ENCODE measurements at places on chromosomes 1 and 21. TPM values are rescaled to one million over a fixed set of nuclear protein-coding genes. Genes with fewer than 3 reads are reported as not detected.

GRCh38 chr21:32119811-32120210 is 159.0 kb downstream of the MIS18A start:
- no peak for DNase-seq
- no peaks in the 10 kb centered on the region for H3K27me3 ChIP-seq
- no peak overlapping the region for H3K4me3 ChIP-seq
- peaks cover 3% of the 10 kb centered on the region for H3K4me1 ChIP-seq
- no peak overlapping the region for H3K27ac ChIP-seq

GRCh38 chr1:175314300-175314699 is 121.7 kb upstream of the KIAA0040 start:
- DNase-seq: no peak
- H3K27ac ChIP-seq: no peak overlapping the region
- H3K4me3 ChIP-seq: no peak overlapping the region
- no peaks in the 10 kb centered on the region for H3K4me1 ChIP-seq
- H3K27me3 ChIP-seq: peaks cover 12% of the 10 kb centered on the region

DNA sequence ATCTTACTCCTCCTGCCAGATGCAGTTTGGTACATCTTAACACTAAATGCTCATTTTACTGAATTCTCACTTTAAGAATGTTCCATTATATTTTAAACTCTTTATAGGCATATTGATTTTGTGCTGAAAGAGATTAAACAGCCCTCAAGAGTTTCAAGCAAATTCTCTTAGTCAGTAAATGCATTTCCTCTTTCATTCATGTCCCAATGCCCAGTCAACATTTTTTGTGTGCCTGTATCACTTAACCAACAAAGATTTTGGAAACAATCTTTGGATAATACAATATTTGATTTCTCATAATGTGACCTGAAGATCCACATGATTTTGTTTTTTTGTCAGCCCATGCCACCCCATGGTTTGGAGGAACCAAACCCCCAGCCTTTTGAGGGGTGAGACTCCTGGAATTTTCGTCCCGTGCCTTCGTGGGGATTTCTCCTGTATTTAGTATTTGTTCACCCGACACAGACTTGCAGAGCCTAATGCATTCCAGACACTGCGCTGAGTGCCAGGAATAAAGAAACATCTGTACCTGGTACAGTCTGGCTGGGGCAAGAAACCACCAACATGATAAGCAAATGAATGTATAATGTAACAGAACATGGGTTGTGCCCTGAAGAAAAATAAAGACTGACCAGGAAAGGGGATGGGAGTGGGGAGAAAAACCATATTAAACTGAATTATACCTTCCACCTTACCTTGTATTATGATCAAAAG is 47.1 kb upstream of the ETS2 start:
- peaks cover 8% of the 10 kb centered on the region for H3K27me3 ChIP-seq
- no peak for DNase-seq
- peaks cover 27% of the 10 kb centered on the region for H3K4me1 ChIP-seq
- H3K4me3 ChIP-seq: no peak overlapping the region
- no peaks in the 10 kb centered on the region for H3K36me3 ChIP-seq
- no peak overlapping the region for H3K27ac ChIP-seq

GRCh38 chr1:32014948-32015273 is 1.2 kb downstream of the KHDRBS1 start:
- DNase-seq: no peak
- H3K4me1 ChIP-seq: peaks cover 18% of the 10 kb centered on the region
- peaks cover 10% of the 10 kb centered on the region for H3K36me3 ChIP-seq
- H3K4me3 ChIP-seq: peak overlapping the region; percentile 92
- peak overlapping the region; percentile 99 for H3K27ac ChIP-seq

GRCh38 chr1:89657886-89658285 is 25.0 kb downstream of the LRRC8C start:
- no peaks in the 10 kb centered on the region for H3K4me1 ChIP-seq
- H3K36me3 ChIP-seq: no peaks in the 10 kb centered on the region
- no peak overlapping the region for H3K27ac ChIP-seq

- peaks cover 23% of the 10 kb centered on the region for H3K4me1 ChIP-seq
- no peaks in the 10 kb centered on the region for H3K27me3 ChIP-seq
- no peak overlapping the region for H3K27ac ChIP-seq
- H3K36me3 ChIP-seq: no peaks in the 10 kb centered on the region
- no peak overlapping the region for H3K4me3 ChIP-seq
These were observed 3.1 kb downstream of the CHD1L start for GRCh38 chr1:147245586-147246021.

- no peaks in the 10 kb centered on the region for H3K27me3 ChIP-seq
- H3K4me3 ChIP-seq: no peak overlapping the region
- no peak overlapping the region for H3K27ac ChIP-seq
These were observed 191.4 kb downstream of the KCNK2 start for GRCh38 chr1:215273838-215274516.

GRCh38 chr1:119968068-119968492 is 71.8 kb upstream of the ADAM30 start:
- H3K27ac ChIP-seq: peak overlapping the region; percentile 88
- H3K4me3 ChIP-seq: no peak overlapping the region
- H3K27me3 ChIP-seq: no peaks in the 10 kb centered on the region
- DNase-seq: no peak
- peaks cover 24% of the 10 kb centered on the region for H3K4me1 ChIP-seq
- H3K36me3 ChIP-seq: peaks cover 51% of the 10 kb centered on the region

The TAF1A gene
- 9.9 TPM for total RNA-seq

The KANK4 gene
- 5.9 TPM for total RNA-seq

Data from type B pancreatic cell (in vitro differentiated cells).